Activated gamma-delta T cell treated with Interleukin-2 at 50 U/mL for 16 hours (primary cell): ENCODE measurements at places on chromosomes 7 and 10.

DNA sequence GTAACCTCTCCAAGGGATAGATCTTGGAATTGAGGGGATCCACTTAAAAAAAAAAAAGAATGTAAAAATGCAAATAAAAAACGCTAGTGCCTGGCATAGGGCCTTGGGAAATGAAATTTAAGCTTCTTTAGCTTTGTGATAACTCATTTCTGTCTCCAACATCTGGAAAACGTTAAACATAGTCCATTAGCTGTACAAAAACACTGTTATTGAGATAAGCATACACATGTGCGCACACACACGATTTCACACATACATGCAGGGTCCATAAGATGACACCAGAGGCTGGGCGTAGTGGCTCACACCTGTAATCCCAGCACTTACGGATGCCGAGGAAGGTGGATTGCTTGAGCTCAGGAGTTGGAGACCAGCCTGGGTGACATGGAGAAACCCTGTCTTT, 13.7 kb upstream of the CUL2 start:
- no peak for DNase-seq

DNA sequence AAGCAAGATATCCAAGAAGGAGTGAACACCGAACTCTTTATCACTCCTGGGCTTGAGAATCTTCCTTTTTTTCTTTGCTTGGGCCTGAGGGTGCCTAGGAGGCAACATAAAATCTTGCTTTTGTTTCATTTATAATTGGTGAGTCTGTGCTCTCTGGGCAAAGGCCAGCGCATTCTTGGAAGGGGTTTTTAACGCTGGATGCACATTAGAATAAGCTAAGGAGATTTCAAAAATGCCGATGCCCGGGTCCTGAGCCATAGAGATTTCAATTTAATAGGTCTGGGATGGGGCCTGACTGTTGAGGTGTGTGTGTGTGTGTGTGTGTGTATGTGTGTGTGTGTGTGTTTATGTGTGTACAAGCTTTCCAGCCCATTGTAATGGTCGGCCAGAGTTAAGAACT, 62.0 kb upstream of the SORCS3 start:
- no peak for DNase-seq

DNA sequence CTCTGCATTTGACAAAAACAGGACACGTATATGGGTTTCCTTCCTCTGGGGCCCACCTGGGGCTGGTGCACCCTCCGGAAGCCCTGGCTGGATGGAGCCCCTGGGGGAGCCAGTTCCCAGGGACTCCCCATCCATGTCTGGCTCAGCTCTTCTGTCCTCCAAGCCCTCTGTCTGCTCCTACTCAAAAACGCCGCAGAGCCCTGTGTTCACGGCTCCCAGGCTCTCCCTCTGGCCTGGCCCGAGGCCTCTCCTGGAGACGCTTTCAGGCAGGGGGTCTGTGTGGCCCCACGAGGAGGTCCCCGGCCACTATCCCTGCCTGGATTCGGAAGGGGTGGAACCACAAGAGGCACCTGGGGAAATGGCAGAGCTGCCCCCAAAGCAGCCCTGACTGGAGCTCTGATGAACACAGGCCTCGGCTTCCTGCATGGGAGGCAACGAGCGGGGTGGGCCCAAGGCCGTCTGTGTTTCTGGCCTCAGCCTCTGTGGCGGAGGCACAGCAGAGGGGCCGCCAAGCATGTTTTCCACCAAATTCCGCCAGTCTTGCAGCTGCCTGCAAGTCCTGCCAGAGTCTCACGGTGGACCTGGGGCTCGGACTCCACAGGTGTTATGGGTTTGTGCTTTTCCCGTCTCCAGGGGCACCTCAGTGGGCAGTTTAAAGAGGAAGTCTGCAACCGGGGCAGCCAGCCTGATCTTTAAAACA, 22.6 kb upstream of the INPP5A start:
- no peak for DNase-seq

- DNase-seq: no peak
Measured at GRCh38 chr7:84105586-84105985, 89.0 kb downstream of the SEMA3A start.

DNA sequence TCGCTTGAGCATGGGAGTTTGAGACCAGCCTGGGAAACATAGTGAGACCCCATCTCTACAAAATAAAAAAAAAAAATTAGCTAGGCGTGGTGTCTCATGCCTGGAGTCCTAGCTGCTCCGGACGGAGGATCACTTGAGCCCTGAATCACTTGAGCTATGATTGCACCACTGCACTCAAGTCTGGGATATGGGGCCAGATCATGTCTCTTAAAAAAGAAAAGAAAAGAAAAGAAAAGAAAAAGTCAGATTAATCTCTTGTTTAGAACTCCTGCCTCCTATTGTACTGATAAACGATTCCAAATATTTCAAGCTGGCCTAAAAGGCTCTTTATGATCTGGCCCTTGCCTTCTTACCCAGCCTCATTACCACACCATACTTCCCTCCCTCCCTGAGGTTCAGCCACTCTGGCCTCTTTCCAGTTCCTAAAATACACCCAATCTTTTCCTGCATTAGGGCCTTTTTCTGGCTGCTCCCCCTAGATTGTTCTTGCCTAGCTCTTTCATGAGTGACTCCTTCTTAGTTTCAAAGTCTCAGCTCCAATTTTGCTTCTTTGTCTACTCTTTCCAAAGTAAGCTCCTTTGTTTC, 41.7 kb downstream of the VCL start:
- no peak for DNase-seq

- no peak for DNase-seq
Measured at GRCh38 chr10:98885378-98885777, 350.3 kb downstream of the HPSE2 start.

DNA sequence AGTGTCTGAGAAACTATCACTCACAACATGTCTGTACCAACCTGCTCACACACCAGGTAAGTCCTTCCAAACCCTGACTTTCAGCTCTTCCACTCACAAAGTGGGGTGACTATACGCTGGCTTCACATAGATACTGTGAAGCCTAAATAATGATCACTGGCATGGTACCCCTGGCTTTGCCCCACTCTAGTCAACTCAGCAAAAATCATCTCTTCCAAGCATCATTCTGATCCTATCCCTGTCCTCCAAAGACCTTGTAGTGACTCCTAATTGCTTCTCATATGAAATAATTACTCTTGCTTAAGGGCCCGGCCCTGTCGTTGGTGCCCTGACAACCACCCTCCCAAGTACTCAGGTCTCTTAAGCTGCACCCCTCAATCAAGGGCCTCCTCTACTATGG, 97.8 kb downstream of the SLC25A13 start:
- DNase-seq: no peak
